ENCODE measurements at places on chromosomes 16 and 17. TPM values are rescaled to one million over a fixed set of nuclear protein-coding genes. Genes with fewer than 3 reads are reported as not detected.

Gene TMC5
- total RNA-seq, result not detected

- no peak for DNase-seq
- no peak overlapping the region for H3K27ac ChIP-seq
- H3K27me3 ChIP-seq, result no peaks in the 10 kb centered on the region
- no peak overlapping the region for H3K4me3 ChIP-seq
- no peaks in the 10 kb centered on the region for H3K4me1 ChIP-seq
Observed at GRCh38 chr16:72125635-72126428, 32.2 kb downstream of the DHX38 start.

Gene MT1X
- 52.5 TPM for total RNA-seq

Gene LRRC36
- 0.81 TPM for total RNA-seq

Gene SOCS1
- total RNA-seq, result 75.8 TPM

DNA sequence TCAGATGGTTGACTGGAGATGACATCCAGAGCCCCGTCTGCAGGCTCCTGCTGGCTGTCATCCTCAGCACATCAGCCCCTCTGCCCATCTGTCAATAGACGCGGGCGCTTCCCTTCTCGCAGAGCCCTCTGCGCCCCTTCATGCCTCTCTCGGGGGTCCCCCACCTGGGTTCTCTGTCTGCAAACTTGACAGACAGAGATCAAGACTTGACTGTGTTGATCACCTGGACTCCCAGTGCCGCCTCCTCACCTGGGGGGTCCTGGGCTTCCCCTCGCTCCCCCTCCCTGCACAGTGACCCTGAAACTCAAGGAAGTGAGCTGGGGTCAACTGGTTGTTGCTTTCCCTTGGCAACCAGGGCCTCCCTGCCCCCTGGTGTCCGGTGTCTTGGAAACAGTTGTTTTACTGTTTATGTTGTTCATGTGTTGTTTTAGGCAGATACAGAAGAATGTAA is 31.9 kb downstream of the RNF213 start:
- DNase-seq, result no peak
- no peak overlapping the region for H3K4me3 ChIP-seq
- no peak overlapping the region for H3K27ac ChIP-seq
- H3K4me1 ChIP-seq, result peaks cover 8% of the 10 kb centered on the region

DNA sequence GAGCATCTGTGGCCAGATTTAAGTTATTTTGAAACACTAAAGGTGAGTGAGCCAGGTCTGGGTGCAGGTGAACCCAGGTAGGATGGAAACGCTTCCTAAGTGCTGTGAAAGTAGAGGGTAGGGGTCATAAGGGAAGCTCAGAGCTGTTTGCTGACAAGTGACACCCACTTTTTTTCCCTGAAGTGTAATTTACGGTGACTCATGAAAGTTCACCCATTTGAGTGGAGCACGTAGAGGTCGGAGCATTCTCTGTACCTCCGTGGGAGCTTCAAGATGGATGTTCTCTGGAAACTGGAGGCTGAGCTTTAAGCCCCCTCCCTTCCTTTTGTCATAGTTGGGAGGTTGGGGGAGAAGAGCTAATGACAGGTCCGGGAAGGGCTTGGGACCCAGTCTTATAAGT is 44.3 kb downstream of the MPRIP start:
- peaks cover 4% of the 10 kb centered on the region for H3K36me3 ChIP-seq
- H3K4me3 ChIP-seq, result no peak overlapping the region
- no peak overlapping the region for H3K27ac ChIP-seq
- peaks cover 36% of the 10 kb centered on the region for H3K4me1 ChIP-seq
- no peaks in the 10 kb centered on the region for H3K27me3 ChIP-seq
- DNase-seq, result no peak

DNA sequence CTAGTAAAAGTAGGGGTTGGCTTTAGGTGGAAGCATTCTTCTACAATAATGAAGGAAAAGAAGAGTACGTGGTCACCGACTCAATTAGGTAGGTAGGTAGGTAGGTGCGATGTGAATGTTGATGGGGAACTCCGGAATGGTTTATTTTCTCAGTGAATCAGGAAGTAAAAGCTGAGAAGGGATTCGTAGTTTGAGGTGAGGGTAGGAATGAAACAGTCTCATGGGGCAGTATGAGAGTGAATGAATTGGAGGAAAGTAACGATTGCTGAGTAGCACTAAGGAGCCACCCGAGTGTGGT is 13.9 kb downstream of the PER1 start:
- peaks cover 24% of the 10 kb centered on the region for H3K36me3 ChIP-seq
- H3K27me3 ChIP-seq, result peaks cover 3% of the 10 kb centered on the region
- DNase-seq, result no peak
- H3K4me1 ChIP-seq, result no peaks in the 10 kb centered on the region
